ENCODE measurements at places on chromosomes 12 and 14.

DNA sequence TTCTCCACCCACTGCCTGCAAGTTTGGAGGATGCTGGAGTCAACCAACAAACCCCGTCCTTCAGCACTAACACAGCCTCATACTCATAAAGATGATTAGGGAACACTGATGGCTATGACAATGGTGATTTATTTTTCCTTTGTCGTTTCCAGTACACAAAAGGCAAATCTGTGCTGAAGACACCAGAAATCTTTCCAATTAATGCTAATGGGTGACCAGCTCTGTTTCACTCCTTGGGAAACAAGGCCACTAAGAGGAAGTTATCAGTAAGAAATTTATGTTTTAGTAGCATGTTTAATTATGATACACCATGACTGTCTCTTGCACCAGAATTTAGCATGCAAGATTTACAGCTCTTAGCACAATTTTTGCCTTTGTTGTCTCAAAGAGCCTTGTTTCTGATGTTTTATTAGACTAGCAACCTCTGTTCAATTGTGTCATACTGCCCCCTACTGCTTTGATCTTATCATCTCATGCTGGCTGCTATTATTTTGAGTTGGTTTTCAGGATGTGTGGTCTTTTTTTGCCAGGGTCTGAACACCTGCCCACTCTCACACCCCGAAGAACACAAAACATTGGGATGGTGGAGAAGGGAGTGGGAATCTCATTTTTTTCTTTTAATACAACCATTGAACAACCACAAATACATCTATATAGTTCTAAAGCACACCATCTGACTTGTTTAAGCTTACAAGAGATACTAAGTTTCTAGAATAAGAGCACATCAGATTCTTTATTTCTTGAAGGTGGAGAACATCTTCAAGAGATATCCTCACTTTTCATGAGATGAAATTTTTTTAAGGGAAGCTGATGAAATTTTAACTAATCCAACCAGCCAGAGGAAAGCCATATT lies 160.9 kb downstream of the SPTSSA start:
- DNase-seq: no peak

DNA sequence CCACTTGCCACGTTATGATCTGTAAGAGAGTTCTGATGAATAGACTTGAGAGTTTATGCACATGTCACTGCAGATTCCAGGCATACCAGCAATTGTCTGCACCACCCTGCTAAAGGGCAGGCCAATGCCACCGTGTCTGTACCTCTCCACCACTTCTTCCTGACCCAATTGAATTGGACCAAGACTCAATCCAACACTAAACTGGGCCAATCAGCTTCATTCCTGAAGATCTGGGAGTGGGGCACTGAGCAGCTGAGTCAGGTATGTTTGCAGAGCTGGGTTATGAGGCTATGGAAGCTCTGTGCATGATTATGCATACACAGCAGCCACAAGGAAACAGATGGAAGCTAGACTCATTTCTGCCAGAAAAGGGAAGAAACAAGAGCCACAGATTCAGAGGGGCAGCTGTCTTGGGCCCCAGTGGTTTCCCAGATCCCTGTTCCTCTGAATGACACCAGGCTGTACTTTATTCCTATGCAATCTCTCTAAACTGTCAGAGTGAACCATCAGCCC lies 28.0 kb downstream of the DAO start:
- no peak for DNase-seq

DNA sequence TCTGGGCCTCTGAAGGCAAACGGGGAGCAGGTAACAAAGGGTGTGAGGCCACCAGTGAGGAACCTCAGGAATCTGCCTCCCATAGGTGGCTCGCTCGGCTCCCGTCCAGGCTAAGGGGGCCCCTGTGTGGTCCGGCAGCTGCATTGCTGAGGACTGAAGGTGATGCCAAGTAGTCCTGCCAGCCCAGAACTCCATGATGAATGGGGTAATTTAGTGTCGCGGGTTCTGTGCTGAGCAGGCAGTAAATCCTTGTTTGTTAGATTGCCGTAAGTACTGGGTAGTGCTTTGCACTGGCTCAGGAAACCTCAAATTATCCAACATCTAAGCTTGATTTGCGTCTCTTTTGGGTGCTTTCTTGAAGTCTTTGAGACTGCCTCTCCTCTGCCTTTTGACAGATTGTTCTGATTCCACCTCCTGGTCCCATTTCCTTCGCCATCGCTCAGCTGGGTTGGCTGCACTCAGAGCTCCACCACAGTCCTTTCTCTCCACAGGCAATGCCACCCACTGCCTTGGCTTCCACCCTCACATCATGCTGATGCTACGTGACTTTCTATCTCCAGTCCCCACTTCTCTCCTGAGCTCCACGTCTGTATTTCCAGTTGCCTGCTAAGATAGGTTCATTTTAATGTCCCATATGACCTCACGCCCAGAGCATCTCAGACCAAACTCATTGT lies 392.0 kb downstream of the FUT8 start:
- DNase-seq: no peak

DNA sequence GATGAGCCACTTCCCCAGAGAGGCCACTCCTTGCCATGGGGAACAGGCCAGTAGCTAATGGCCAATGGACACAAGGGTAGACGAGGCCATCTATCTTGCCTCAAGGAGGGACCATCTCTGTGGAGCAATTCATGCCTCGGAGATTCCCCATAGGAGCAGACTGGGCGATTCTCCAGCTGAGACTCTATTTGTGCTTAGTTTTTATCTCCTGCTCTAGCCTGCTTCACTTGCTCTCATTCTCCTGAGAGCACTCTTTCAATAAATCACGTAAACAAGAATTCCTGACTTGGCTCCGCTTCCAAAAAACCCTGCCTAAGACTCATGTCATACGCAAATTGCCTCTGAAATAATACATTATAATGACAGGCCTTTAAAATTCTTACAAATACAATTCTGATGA lies 396.4 kb upstream of the USP15 start:
- DNase-seq: no peak

DNA sequence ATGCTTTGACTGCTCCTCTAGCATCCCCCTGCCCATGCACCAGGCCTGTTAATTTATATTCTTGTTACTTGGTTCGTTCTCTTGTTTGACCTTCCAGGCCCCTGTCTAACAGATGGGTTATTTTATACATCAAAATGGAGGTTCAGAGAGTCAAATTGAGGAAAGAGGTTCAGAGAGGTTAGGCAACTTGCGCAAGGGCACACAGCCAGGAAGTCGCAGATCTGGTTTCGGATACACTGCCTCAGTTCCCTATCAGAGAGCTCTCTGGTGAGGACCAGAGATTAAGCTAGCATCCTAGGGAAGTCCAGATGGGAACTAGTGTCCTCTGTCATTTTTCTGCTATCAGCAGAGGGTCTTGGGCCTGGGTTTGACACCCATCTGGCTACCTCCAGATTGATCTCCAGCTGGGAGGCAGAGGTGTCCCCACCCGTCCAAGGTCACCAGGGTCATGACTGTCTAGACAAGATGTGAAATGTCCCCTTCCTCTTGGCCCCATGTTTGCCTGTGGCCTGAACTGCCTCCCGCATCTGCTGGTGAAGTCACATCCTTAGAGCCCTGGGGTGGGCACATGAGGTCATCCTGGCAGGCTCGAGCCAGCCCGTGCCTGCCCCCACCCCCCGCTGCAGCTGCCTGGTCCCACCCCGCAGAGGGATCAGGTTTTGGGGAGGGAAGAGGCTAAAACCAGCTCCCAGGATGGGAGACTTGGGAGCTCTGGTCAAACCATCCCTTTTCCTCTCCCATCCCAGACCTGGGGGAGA lies 84.3 kb upstream of the NCOR2 start:
- no peak for DNase-seq

DNA sequence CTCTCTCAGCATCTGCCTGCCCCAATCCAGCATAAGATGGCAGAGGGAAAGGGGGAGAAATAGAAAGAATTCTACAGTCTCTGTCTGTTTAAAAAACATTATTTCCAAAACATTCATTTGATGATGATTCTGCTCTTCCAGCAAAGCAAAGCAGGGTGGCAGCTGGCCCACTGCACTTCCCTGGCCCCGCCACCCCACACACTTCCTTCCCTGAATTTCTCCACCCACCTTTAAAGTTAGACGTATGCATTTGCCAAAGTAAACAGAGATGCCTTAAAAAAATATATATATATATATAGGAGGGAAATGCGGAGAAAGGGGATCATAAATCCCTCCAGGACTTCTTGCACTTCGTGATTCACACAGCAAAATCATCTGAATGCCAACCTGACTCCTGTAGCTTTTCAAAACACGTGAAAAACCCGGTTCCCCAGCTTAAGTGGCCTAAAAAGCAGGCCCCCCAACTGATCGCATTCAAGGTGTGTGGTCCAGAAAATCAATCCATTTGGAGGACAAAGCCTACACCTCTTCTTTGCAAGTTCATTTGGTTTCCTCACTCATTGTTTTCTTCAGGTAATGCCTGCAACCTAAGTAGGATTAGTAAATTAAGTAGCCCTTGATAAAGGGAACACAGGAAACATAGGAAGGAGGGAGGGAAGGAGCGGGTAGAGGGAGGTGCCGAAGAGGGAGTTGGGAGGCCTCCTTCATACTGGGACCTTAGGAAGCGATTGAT lies 68.8 kb downstream of the LLPH start:
- DNase-seq: no peak

DNA sequence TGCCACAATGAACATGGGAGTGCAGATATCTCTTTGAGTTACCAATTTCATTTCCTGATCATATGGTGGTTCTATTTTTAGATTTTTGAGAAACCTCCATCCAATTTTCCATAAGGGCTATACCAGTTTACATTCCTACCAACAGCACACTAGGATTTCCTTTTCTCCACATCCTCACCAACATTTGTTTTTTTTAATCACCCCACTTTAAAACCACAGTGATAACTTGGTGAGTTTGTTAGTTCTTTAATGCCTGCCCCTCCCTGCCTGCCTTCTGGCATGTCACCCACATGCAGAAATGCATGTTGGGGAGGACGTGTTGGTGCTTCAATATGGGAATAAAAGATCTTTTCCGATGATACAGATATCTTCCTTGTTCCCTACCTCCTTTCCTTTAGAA lies 167.9 kb downstream of the CAND1 start:
- DNase-seq: no peak

DNA sequence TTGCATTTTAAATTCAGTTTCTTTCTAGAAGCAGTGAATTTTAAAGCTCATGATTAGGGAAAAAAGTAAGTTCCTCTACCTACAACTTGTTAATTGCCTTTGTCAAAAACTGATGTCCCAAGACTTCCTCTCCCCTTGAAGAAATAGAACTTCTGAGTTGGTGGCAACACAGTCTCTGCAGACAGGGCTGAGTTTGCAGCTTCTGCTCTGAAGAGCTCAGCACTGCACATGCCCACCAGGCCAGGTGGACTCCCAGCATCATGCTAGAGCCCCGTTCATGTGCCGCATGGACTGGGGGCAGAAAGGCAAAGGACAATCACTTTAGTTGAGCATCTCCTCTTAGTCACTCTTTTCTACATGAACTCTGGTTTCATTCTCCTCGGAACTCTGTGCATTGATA lies 620.1 kb downstream of the VRK1 start:
- no peak for DNase-seq

- DNase-seq: no peak
These were observed 147.6 kb downstream of the DPF3 start for GRCh38 chr14:72745991-72746980.

DNA sequence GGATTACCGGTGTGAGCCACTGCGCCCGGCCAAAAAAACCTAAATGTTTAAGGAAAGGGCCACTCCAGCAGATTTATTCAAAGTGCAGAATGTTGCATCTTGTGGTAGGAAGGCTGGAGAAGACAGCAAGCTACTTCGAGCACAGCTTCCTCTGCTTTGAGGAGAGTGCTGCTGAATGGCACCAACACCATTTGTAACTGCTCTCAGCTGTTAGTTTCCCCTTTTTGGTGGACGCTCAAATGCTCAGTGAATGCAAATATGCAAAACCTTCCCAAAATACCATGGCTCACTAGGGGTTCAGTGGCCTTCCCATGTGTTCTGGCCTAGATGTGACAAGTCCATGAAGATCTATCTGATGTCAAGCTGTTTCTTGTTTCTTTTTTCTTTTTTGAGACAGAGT lies 2.9 kb upstream of the TDRD9 start:
- no peak for DNase-seq

DNA sequence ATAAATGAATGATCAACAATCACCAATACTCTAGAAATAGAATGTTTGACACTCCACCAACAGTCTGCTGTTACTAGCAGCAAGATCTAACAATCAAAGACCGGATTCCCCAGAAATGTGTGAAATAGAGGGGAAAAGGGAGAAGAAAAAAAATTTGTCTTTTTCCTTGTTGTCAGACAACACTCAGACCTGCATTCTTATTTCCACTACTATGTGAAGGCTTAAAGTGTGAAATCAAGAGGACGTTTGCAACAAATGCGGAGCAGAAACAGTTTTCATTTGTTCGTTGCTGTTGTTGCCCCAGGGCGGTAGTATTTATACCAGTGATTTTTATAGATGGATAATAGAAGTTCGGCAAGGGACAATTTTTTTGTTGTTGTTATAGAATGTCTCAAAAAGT lies 9.2 kb downstream of the NKX2-1 start:
- no peak for DNase-seq

DNA sequence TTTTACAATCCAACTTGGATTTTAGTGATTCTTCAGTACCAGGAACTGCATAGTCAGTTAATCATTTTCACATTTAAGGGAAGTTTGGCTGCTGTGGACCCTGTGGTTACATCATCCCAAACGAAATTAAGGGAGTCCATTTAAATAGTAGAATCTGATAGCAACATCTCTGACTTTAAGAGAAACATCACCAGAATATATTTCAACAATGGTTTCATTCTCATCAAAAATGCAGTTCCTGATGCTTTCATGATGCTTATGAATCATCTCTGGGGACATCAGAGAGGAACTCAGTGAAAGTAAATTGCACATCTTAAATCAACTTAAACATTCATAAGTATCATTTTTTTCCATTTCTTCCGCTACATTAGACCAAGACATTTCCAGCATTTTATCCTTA lies 1170.7 kb downstream of the FSCB start:
- DNase-seq: no peak

DNA sequence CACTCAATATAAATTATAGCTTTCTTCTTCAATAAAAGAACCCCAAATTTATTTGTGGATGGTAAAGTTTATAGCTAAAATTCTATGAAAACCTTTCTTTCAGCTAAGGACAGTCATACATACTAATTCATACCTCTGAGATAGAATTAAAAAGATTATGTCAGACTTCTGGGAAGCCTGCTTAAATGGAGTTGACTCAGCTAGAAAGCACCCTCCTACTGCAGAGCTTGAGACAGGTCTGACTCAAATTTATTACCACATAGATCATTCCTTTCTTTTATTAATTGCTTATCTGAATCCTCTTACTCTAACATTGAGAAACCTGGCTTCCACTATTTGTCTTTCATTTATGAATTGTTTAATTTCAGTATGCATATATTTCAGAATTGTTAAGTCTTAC lies 1007.0 kb upstream of the LRFN5 start:
- DNase-seq: no peak

GRCh38 chr12:18443768-18444437 lies 182.6 kb downstream of the PIK3C2G start:
- no peak for DNase-seq

GRCh38 chr12:93614917-93615596 lies 42.6 kb downstream of the SOCS2 start:
- no peak for DNase-seq

- peak; percentile 82 for DNase-seq
These were observed at the start of gene SMARCD1 for GRCh38 chr12:50084775-50085614. Gene SMARCD1, plus strand, starts transcription at chr12:50085342. Its CDS starts 28 bp downstream, at chr12:50085370.
